ENCODE measurements at places on chromosomes 7 and 10. TPM values are rescaled to one million over a fixed set of nuclear protein-coding genes. Genes with fewer than 3 reads are reported as not detected.
A peak's percentile ranks its signal among the peaks of the same experiment; 100 is the strongest.

GRCh38 chr7:126574276-126575250 is 678.2 kb downstream of the GRM8 start:
- DNase-seq: peak; percentile 82

GRCh38 chr7:2357165-2357564 is 2.5 kb downstream of the EIF3B start:
- no peak for DNase-seq

DNA sequence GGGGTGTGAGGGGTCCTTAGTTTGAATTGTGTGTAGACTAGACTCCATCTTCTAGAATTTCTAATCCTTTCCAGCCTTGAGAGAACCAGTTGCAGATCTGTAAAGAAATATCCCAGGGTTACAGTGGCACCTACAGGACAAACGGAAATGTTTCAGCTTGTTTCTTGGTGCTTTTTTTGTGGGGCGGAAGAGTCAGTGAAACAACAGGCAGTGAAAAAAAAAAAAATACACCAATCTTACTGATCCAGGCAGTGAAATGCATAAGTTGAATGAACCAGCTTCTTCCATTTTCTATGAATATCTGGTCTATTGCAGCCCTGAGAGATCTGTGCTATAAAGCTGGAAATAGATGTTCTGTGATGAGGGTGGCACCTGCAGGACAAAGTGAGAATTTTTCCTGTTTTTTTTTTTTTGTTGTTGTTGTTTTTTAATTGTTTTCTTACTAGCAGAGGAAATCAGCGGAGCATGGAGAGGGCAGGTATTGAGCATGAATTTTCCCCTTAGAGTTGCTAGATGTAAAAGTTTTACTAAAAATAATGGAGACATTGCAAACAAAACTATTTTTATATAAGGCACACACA is 81.9 kb upstream of the DYNC1I1 start:
- peak; percentile 18 for DNase-seq

- no peak for DNase-seq
These were observed 23.1 kb upstream of the AKR1E2 start for GRCh38 chr10:4802711-4803487.

Gene TSPAN33
- 6.5 TPM for total RNA-seq
